ENCODE measurements at places on chromosomes 7 and 10.

DNA sequence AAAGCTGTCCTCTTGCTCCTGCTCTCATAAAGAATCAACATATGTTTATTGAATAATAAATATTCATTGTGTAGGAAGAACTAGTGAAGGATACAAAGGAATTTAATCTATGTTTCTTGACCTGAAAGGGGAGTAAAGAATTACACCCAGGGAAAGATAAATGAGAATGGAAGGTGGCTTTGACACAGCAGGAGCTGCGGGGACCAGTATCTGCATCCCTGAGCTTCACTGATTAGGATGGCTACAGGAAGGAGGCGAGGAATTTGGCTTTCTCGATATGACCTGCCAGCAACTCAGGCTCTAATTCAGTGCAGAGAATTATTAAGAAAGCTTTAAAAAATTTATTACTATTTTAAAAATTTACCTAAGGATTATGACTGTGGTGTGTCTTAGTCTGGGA lies 194.6 kb downstream of the SEC23IP start:
- DNase-seq, result no peak

GRCh38 chr7:34247468-34247867 lies 342.1 kb downstream of the BMPER start:
- DNase-seq, result no peak

GRCh38 chr10:76582531-76582930 lies 1055.1 kb downstream of the KCNMA1 start:
- DNase-seq, result no peak

DNA sequence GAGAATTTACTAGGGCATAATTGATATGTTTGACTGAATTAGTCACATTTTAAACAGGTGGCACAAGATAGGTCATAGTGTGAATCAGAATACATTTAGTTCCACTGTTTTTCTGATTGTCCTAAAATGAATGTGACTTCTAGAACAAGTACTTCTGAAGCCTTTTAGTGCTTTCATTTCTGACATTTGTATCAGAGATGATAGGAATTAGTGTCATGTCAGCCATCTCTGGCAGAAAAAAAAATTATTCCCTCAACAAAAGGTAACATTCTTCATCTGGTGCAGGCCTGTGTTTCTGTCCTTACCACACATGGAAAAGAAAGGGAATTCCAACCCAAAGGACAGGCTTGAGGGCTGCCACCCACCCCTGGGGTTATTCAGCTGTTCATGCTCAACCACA lies 21.3 kb downstream of the GRM8 start:
- no peak for DNase-seq

DNA sequence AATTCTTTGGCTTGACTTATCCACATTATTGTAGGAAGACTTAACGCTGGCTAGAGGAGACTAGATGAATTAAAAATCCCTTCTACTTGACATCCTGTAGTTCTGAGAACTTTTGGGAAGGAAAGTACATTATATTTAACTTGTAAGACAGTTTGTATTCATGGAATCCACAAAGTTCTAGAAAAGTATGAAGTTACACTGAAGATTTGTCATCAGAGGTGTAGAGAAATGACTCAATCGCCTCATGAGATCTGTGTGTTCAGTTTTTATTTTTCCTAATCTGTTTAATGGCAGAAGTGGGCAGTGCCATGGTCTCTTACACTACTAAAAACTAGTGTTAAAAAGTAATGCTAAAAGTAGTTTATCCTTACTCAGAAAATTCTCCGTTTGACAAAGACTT lies 89.1 kb upstream of the SMIM30 start:
- DNase-seq, result no peak
